ENCODE measurements at places on chromosomes 1 and 21.

GRCh38 chr1:163655565-163655964 lies 333.8 kb downstream of the NUF2 start:
- no peak for DNase-seq

GRCh38 chr1:56578138-56578962 lies 1.0 kb downstream of the PLPP3 start:
- no peak for DNase-seq

DNA sequence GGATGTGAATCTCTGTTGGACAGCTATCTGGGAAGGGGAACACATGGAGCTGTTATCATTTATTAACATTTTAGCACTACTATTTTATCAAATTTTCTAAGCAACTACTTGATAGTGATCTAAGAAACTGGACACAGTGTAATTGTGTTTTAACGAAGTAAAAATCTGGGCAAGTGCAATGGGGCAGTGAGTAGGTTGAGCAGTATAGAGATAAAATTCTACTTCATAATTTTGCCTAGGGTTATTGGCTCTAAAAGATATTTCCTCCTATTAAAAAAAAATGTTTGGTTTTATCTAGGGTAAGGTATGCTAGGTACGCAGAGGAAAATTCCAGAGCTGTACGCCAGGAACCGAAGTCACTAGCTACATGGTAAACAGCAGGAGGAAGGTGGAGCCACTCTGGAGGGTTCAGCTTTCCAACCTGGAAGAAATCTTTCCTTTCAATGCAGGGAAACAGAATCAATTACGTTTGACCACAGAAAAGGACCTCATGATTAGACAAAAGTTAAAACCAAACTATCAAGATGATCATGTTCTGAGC lies 43.3 kb downstream of the BCAR3 start:
- DNase-seq = no peak

DNA sequence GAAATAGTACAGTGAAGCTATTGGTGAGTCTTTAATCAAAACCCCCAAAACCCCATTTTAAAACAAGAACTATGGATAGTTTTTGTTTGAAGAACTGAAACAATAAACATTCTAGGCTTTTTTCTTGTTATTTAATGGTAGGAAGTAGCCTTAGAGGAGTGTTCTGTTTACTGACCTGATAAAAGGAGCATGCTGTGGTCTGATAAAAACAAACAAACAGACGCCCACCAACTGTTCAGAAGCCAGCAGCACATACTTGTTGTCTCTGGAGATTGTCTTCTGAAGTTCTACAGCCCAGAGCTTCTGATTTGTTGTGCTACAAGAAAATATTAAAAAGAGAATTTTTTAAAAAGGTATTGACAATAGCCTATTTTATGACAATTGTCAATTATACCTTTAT lies 54.1 kb upstream of the CFAP298 start:
- DNase-seq = no peak

Data from stimulated activated CD4-positive, alpha-beta T cell treated with anti-CD3 and anti-CD28 coated beads, Interleukin-12 subunit alpha, Interleukin-12 subunit beta, amount 100 ng/mL, for 4 hours (primary cell).